ENCODE measurements at places on chromosomes 13 and 19.
A peak's percentile ranks its signal among the peaks of the same experiment; 100 is the strongest.

- no peak for DNase-seq
These were observed 122.4 kb downstream of the TRPC4 start for GRCh38 chr13:37747071-37747612.

- no peak for DNase-seq
These were observed 113.9 kb downstream of the LRCH1 start for GRCh38 chr13:46666727-46667456.

- DNase-seq: no peak
These were observed 36.8 kb downstream of the ACSBG2 start for GRCh38 chr19:6172074-6172863.

DNA sequence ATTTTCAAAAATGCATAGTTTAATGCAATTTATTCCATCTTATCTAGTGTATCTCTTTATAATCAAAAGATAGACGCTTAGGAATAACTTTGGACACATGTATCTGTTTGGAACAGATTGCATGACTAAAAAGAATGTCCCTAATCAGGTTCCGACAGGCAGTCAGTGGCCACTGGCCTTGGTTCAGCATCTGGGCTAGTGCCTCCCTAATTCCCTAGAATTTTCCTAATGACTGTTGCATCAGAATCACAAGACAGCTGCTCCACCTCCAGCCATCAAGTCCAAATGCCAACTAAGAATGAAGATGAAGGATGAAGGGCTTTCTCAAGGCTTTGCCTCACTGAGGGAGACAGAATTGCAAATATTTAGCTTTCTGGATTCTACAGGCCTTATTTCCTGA is 173.8 kb downstream of the EFNB2 start:
- DNase-seq: no peak

- DNase-seq: peak; percentile 77
These were observed 52.8 kb downstream of the TNFSF13B start for GRCh38 chr13:108322206-108322824.

- DNase-seq: no peak
These were observed 21.9 kb downstream of the ONECUT3 start for GRCh38 chr19:1774989-1775772.

DNA sequence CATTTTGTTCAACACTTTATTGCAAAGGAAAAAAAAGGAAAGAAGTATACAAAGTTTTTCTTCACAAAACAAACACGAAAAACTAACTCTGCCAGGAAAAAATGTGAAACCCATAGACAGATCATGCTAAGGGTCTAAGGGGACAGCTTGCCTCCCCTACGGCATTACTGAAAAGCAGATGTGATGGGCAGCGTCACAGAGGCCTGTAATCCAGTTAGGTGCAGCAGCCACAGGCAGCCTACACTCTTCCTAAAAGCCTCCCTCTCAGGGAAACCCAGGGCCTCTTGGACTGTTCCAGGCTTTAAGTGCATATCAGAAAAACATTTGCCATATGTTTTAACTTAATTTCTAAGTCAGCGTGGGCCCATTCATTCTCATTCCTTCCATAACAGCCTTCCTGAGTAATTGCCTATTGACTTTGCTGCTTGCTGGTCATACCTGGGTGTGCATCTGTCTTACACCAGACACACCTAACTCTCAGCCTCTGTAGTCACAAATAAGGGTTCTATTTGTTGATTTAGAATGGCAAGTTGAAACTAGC is 135.7 kb upstream of the SERP2 start:
- DNase-seq: no peak

GRCh38 chr19:33301900-33302174 is 497 bp downstream of the CEBPA start:
- no peak for DNase-seq

DNA sequence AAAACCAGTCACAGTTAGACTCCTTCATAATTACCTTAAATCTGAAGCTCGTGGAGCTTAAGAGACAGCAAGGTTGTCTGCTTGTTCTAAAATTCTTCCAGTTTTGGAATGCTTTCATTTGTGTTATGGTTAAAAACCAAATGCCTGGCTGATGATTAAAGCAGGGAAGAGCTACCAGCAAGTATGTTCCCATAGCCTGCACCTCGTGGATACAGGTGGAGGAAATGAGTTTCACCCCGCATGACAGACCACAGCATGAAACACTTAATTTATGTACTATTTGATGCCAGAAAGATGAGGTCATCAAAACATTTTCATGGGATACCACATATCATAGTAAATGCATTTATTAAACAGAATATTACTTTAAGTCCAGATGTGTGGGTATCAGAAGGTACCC is 416 bp upstream of the DOCK9 start:
- no peak for DNase-seq

DNA sequence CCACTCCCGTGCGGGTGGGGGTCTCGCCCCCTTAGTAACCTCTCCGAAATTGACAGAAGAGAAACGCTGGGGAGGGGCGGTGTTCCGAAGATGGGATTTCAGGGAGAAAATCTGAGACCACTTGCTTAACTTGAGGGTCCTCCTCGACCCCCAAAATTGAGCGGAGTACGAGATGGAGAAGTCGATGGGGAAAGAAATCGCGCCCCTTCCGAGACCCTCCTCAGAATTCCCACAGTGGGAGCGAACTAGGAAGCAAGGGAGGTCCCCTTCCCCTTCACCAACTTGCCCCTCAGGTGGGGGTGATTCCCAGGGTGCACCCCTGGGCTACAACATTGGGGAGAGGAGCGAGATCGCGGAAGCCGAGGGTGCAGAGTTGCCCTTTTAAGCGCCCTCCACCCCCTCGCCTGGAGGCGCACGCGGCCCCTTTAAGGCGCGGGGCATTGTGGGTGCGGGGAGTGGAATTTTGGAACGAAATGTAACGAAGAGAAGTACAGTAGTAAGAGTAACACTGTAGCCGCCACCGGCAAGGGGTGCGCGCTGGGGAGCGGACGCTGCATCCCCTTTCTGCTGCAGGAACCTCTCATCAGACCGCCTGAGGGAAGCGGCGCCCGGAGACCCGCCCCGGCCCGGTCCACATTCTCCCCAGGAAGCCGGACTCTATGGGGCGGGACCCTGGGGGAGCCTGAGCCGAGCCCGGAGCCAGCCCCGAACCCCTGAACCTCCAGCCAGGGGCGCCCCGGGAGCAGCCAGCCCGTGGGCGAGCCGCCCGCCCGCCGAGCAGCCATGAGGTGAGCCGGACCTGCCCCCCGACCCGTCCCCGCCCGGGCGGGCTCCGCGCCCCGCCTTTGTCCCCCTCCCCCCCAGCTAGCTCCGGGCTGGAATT is at the start of gene VASP:
TSS of gene VASP (plus strand) at position 491 of the 883 bp plus-strand sequence. CDS start at position 784, 293 bp downstream.
- DNase-seq: peak; percentile 66

DNA sequence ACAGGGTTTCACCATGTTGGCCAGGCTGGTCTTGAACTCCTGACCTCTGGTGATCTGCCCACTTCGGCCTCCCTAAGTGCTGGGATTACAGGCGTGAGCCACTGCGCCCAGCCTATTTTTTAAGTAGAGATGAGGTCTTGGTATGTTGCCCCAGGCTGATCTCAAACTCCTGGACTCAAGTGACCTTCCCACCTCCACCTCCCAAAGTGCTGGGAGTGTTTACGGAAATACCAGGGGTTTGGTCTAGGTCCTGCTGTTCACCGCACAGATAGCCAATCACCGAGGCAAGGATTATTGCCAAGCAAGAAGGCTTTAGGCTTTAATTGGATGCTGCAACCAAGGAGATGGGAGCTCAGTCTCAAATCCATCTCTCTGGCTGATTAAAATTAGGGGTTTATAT is 11.6 kb downstream of the CLEC4G start:
- DNase-seq: no peak

Measured in NCI-H774 (cell line).